ENCODE measurements at places on chromosomes 16 and 17.

- DNase-seq, result no peak
Measured at GRCh38 chr17:45951941-45952340, 47.1 kb upstream of the STH start.

GRCh38 chr17:69096541-69096940 lies 35.8 kb upstream of the ABCA9 start:
- DNase-seq, result peak; percentile 69

GRCh38 chr16:785563-786535 lies 2.3 kb downstream of the RPUSD1 start:
- peak; percentile 91 for DNase-seq

GRCh38 chr17:61139219-61139618 lies 260.4 kb upstream of the TBX2 start:
- DNase-seq, result peak; percentile 73

DNA sequence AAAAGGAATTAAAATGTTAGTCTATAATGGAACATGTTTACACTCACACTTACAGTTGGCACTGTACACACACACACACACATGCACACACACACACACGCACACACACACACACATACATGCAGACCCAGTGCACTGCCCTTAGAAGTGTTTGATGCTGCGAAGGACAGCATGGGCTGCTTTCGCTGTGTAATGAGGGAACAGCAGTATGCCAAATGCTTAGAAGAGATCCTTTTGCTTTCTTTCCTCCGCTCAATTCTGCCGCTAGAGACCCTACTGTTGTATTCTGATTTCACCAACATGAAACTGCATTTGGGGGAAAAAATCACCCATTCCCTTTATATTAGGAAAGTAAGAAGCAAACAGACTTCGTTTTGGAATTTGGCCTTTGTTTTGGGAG lies 217.9 kb downstream of the ENGASE start:
- DNase-seq, result no peak

- no peak for DNase-seq
Measured at GRCh38 chr16:3485821-3486505, 9.3 kb downstream of the C16orf90 start.

DNA sequence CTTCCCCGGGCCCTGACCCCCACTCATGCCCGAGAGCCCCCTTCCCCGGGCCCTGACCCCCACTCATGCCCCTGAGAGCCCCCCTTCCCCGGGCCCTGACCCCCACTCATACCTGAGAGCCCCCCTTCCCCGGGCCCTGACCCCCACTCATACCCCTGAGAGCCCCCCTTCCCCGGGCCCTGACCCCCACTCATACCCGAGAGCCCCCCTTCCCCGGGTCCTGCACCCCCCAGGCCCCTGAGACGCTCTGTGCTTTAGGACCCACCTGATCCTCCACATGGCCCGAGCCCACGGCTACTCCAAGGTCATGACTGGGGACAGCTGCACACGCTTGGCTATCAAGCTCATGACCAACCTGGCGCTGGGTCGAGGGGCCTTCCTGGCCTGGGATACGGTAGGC lies 6.8 kb downstream of the CTU2 start:
- DNase-seq, result no peak

DNA sequence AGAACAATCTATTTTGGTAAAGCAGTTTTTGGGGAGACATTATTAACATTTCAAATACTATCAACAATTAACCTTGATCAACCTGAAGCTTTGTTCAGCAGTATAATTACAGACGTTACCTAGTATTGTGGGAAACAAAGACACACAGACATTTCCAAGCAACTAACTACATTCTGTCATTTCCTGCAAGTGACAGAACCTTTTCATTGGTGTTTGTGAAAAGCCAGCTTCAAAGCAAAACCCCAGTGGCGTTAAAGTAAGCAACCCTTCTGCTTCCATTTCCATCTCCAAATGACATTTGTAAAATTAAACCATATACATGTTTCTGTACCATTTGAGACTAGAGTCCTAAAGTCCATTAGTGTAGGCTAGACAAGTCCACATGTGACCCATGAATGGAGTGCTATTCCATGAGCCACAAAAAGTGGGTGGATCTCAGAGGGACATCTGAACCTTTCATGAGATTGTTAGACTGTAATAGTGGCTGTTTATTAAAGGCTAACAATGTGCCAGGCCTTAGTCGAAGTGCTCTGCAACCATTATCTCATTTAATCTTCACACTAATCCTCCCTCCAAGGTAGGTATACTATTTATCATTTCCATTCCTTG lies 101.2 kb downstream of the SSH2 start:
- DNase-seq, result no peak

DNA sequence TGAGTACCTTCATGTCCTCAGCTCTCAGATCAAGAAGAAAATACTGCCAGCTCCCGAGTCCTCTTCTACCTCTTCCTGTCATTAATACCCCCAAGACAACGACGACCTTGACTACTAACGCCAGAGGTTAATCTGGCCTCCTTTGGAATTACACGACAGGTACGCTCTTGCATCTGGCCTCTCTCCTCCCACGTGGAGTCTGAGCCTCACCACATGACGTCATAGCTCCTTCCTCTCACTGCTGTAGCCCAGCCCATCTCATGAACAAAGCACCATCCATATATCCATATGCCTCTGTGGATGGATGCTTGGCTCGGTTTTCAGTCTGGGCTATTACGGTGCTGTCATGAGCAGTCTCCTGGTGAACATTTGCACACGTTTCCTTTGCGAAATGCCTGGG lies 110.2 kb upstream of the TNRC6C start:
- DNase-seq, result no peak

- no peak for DNase-seq
Measured at GRCh38 chr16:27798241-27798640, 248.3 kb downstream of the KATNIP start.

- no peak for DNase-seq
Measured at GRCh38 chr17:72393553-72393952, 272.7 kb downstream of the SOX9 start.

GRCh38 chr16:47278306-47278970 lies 134.7 kb upstream of the NETO2 start:
- no peak for DNase-seq

DNA sequence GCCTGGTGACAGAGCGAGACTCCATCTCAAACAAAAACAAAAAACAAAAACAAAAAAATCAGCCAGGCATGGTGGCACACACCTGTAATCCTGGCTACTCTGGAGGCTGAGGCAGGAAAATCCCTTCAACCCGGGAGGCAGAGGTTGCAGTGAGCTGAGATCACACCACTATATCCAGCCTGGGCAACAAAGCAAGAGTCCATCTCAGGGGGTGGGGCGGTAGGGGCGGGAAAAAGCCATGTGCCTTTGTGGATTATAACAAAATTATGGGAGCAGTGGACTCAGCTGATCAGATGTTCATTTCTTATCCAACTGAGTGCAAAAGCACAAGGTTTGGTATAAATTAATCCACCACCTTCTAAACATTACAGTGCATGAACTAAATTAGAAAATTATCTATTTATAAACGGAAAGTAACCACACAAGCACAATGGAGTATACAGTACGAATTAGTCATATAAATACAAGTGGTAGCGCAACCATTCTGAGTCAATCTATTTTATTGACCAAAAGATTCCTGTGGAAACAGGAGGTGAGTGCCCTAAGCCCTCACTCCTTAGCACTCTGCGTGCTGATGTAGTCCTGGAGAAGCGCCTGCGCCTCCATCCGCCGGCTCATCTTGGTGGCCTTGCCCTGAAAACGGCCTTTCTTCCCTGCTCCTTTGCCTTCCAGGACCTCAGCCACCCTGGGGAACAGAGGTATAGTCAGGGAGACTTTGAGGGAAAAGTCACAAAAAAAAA lies 14.0 kb downstream of the AARSD1 start:
- no peak for DNase-seq

- DNase-seq, result peak; percentile 71
Measured at GRCh38 chr16:85733155-85733838, 17.6 kb downstream of the C16orf74 start.

DNA sequence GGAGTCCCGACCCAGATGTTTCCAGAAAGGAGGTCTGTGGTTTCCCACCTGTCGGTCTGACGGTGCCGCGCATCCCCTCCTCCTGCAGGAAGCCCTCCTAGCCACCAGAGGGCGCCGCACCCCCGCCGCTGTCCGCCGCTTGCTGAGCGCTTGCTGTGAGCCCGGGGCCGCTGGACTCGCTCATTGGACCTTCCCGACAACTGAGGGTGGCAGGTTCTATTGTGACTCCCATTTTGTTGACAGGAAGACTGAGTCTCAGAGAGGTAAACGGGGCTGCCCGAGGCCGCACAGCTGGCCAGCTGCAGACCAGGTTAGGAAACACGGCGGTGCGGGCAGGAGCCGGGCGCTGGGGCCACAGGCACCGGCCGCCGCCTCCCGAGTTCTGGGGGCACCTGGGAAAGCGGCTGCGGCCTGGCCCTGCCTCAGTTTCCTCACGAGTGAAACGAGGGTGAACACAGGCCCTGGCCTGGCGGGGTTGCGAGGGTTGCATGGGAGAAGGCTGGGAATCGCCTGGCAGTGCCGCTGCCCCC lies 191.1 kb upstream of the CIBAR2 start:
- peak; percentile 89 for DNase-seq

DNA sequence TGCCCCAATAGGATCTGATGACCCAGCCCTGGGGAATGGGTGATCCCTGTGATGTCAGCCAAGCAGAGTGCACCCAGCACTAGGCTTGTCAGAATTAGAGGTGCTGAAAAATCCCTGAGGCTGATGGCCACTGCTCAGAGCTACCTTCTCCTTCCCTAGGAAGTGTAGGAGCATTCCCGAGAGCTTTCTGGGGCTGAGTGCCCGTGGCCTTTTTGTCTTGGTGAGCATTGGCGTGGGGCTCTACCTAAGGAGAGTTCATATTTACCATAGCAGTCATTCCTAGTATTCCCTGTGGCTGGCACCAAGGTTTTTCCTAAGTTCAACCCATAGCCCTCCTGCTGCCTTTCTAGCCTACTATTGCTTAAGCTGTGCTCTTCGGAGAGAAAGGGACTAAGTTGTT lies 22.6 kb upstream of the ARHGAP23 start:
- DNase-seq, result no peak

DNA sequence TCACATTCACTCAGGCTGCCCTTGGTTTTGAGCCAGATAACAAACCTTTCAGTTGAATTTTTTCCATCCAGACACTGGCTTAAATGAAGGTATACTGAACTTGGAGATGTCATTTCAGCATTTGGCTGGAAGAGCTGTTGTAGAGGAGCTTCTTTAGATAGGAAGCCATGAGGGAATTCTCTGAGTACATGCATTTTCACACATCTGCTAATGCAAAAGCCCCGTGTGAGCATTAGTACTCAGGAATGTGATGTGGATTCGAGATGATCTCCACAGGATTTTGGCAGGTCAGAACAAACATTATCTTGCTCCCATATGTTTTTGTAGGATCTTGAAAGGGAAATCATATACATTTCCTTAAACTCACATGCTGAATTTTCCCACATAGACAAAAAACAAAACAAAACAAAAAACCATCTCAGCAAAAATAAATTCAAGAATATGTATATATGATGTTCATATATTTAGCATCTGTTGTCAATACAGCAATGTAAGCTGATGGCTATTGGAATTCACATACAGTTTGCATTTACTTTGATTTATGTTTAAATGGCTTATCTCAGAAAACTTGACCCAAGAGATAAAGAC lies 277.2 kb upstream of the TBX2 start:
- DNase-seq, result no peak

DNA sequence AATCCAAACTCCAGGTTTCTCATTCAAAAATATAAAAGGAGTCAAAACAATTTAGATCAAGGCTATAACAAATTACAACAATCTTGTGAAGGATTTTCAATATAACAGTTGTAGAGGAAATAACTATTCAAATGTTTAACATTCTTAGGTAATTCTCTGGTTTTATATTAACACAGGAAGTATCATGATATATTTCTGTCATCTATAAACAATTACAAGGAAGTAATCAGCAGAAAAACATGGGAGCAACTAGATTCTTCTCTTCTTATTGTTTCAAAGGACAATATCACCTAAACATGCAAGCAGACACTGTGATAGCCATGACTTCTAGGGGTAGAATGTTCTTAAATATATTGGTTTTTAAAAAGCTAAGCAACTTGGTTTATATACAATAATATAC lies 49.9 kb downstream of the FBXL20 start:
- no peak for DNase-seq

- DNase-seq, result no peak
Measured at GRCh38 chr16:497258-497657, 30.3 kb upstream of the CAPN15 start.

- DNase-seq, result no peak
Measured at GRCh38 chr17:63714550-63715277, 14.8 kb upstream of the LIMD2 start.

DNA sequence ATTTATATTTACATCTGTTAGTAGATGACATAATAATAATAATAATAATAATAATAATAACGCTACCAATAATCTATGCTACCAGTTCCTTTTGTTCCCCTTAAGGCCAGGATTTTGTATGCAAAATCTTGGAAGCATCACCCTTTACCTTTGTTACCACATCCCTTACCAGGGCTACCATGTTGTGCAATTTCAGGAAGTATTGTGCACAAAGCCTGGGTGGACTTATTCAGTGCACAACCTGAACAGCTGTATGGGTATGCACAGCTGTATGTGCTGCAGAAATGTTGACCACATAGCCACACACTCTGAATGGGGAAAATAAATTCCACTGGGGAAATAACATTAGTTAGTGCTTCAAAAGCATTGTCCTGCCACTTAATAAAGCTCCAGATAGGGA lies 19.9 kb upstream of the CALB2 start:
- DNase-seq, result no peak

DNA sequence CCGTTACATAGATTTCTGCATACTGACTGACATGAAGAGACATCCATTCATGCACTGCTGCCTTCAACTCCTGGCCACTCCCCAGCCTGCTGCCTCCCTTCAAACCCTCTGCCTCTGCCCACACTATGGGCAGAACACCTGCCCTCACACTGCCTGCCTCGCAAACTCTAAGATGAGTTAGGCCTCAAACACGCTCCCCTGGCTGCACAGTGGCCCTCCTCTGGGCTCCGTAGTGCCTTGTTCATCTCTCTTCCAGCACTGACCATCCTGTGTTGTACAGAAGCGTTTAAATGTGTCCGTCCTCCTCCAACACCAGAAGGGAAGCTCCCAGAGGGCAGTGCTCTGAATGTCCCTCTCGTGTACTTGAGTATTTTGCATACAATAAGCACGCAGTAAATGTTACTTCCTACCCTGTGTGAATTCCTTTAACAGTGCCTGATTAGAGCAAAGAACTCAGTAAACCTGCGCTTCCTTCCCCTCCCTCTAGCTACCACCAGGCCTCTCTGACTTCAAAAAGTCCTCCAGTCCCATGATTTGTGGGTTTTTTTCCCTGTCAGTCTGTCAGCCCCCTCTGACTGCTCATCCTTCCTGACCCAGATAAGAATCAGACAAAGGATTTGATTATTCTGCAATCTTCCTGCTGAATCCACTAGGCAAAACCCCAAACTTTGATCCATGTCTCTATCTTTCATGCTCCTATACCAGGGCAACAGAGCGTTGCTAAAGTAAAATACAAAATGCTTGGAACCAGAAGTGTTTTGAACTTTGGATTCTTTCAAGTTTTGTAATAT lies 3.9 kb downstream of the DHX33 start:
- DNase-seq, result no peak

Data from suppressor macrophage (primary cell).